HS-27A (cell line): ENCODE measurements at places on chromosomes 7 and 10.

DNA sequence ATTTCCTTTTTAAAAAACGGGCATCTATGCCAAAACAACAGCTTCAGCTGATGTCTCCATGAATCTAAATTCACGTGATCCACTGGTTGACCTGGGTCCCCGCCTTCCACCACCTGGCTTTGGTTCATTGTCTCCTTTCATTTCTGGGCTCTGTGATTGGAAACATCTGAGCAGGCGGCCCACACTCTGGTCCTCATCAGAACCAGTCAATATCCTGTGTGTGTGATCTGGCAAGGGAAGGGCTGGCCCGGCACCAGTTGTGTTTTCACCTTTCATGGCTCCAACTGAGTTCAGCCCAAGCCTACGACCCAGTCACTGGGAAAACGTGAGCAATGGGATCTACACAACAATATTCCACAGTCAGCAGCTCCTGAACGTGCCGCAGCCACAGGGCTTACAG, 46.2 kb downstream of the PARP12 start:
- DNase-seq = no peak

- no peak for DNase-seq
Measured at GRCh38 chr10:87593702-87594101, 66.0 kb upstream of the PAPSS2 start.

DNA sequence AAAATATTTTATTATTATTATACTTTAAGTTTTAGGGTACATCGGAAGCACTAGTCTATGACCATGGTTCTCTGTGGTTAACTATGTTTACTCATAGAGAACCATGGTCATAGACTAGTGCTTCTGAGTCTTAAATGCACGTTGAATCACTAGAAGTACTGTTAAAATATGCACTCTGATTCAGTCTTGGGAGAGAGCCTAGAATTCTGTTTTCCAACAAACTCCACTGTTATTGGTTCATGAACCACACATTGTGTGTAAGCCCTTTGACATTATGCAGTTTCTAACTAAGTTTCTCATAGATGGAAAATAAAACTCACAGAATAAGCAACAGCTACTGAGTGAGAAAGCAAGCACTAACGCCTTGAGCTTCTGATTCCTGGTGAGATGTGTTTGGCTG, 1120.6 kb downstream of the SORCS1 start:
- no peak for DNase-seq

- no peak for DNase-seq
Measured at GRCh38 chr7:71625545-71625944, 493.6 kb downstream of the GALNT17 start.

- no peak for DNase-seq
Measured at GRCh38 chr7:21844742-21845141, 101.0 kb downstream of the CDCA7L start.

GRCh38 chr7:77532247-77532646, 4.8 kb upstream of the PTPN12 start:
- no peak for DNase-seq

GRCh38 chr7:155917836-155918430, 105.7 kb upstream of the SHH start:
- no peak for DNase-seq

- no peak for DNase-seq
Measured at GRCh38 chr7:158828133-158829020, 932 bp downstream of the ESYT2 start.

- DNase-seq = no peak
Measured at GRCh38 chr7:155833651-155834050, 21.4 kb upstream of the SHH start.

- DNase-seq = no peak
Measured at GRCh38 chr7:6448943-6449543, 1.3 kb upstream of the DAGLB start.

- DNase-seq = peak; percentile 9
Measured at GRCh38 chr7:30671793-30672465, 10.3 kb downstream of the CRHR2 start.

- no peak for DNase-seq
Measured at GRCh38 chr10:105857268-105858264, 1216.5 kb downstream of the SORCS3 start.
